ENCODE measurements at places on chromosomes 3 and 15.

DNA sequence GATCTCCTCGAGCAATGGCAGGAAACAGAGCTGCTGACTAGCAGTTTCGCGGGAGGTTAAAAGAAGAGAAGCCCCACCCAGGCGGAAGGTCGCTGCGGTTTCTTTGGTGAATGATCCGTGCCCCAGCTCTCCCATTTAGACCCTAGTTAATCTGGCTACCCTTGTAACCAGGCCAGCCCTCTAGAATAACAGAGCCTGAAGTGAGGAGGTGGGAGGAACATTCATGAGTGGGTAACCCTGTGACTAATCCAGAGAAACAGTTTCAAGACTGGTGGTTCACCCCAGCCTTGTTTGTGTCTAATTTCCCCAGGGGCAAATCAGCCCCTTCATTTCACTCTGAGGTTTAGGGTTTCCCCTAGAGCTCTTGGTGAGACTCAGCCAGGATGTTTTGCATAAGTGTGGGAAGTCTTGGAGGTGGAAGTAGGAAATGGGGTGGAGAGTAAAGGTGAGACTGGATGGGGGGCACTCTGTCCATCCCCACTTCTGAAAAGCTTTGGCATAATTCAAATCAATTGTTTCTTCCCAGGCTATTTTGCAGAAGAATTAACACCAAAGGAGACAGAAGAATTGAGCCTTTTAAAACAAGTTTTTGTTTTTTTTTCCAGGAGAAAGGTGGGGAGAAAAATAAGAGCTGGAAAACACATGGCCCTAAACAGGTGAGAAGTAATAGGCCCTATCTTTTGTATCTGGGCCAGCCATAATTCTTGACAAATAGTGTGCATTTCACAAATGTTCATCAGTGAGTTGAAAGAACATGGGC lies 303.1 kb downstream of the RPLP1 start:
- peak; percentile 88 for DNase-seq

DNA sequence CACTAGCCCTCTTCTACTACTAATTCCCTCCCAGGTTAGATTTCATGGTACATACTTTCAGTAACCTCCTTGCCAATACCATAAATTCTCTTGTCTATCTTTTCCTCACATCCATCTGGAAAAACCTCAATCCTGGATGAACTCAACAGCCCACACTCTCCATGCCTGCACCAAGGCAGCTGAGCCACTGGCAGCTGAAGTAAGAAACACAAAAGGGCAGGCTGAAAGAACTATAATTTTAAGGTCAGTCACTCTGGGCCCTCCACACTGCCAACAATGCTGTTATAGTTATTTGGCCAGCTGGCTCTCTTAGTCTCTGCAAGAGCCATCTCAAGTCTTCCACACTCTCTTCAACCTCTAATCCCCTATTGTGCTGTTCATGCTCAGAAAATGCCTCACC lies 15.1 kb upstream of the TIPARP start:
- DNase-seq: no peak

DNA sequence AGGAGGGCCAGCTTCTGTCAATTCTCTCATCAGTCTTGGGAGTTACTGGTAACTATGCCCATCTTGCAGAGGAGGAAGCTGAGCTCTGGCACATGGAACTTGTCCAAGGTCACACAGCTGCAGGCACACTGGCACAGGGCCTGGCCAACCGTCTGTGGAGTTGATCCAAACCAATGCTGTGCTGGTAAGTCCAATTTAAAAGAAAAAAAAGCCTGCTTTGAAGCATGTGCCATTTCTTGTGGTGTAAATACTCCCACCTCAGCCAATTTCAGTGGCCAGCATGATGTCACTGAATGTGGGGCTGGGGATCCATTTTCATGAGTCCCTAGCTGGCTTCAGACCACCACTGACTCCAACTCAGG lies 83.4 kb downstream of the CHSY1 start:
- no peak for DNase-seq

- DNase-seq: no peak
Observed at GRCh38 chr3:98974442-98974841, 72.9 kb upstream of the DCBLD2 start.

DNA sequence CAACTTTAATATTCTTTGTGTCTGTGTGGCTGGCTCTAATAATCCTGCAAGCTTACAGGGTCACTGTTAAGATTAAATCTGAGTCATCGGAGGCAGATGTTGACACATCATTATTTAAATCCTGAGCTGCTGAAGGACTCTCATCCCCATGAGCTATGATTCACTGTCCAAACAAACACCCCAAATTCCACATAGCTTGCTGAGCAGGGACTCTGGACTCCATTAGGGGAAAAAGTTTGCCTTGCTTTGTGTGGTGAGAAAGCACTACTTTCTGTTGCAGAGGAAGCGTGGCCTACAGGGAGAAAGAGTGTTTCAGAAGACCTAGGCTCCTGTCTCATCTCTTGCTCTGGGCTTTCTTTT lies 213.7 kb downstream of the PDCD6IP start:
- no peak for DNase-seq

- no peak for DNase-seq
Observed at GRCh38 chr15:48449734-48450133, 118.5 kb downstream of the DUT start.

DNA sequence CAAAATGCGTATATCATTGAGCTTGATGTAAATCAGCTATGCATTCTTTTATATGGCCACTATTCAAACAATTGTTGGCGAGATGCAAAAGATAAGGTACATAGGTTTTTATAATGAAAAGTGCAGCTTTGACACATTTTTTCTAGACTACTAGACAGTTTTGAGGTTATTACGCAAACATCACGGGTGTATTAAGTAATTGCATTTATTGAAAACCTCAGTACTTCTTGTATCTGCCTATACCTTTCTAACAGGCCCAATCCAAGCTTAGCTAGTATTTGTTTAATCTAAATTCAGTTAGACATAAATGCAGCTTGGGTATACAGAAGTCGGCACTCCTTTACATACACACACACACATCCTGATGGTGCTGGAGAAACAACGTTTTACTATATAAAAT lies 2.7 kb downstream of the SPESP1 start:
- no peak for DNase-seq

DNA sequence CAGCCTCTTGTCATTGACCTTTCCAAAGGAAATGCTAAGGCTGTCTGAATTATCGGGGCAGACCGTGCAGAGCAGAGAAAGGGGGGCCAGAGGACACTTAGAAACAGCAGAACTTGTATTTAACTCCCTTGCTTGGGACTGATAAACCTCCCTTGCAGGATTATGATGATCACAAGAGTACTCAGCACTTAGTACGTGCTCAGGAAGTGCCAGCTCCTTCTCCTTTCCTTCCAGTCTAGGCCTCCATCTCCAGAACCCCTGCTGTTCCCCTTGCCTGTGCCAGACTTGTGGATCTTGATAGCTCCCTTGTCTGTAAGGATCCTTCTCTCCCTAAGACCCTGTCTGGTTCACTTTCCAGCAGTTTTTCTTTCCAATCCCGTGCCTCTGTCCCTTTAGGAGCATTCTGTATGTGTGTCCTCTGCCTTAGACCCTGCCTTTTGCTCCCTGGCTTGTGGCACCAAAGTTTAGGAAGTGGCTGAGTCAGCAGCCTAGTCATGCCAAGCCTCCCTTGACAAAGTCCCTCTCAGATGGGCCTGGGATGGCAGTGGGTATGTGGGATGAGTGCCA lies 747 bp downstream of the SORD start:
- no peak for DNase-seq

DNA sequence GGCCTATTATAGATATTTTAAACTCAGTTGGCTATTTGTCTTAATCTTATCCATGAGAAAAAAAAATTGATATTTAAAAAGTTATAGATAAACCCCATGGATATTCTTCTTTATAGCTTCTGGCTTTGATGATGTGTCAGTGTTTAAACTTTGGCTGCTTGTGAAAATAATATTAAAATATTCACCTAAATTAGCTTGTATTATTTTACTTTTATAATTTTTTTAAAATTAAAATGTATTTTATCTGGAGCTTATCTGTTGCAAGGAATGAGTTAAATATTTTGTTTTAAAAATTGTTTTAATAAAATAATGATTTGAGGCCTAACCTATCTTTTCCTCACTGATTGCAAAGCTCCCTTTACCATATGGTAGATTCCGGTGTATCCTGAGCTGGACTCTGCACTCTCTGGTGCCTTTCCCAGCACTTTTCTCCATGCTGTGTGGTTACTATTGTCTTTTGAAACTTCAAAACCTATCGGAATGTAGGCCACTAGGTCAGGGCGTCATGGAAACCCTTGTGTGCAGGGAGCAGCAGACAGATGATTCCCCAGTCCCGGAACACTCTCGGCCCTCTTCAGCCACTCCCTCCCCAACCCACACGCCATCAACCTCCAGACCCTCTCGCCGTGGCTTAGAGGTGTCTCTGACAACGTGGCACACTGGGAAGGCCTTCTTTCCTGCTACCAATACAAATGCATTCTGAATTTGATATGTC lies 252.3 kb upstream of the ATP10A start:
- DNase-seq: no peak

DNA sequence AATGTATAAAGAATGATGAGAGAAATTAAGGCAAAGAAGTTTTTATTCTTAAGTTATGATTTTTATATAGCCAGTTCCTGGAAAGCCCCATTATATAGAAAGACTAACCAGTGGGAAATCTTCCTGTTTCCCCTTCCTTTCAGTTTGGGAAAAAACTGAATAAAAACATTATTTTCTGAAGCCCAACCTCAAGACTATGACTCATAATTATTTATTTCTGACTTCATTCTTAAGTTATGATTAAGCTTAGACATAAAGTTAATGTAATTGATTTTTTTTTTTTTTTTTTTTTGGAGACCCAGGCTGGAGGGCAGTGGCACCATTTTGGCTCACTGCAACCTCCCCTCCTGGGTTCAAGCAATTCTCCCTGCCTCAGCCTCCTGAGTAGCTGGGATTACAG lies 55.8 kb downstream of the TRPC1 start:
- DNase-seq: no peak

GRCh38 chr15:42921342-42921731 lies 759 bp upstream of the TTBK2 start:
- DNase-seq: peak; percentile 42

- DNase-seq: no peak
Observed at GRCh38 chr15:54582863-54583643, 604.8 kb downstream of the UNC13C start.

DNA sequence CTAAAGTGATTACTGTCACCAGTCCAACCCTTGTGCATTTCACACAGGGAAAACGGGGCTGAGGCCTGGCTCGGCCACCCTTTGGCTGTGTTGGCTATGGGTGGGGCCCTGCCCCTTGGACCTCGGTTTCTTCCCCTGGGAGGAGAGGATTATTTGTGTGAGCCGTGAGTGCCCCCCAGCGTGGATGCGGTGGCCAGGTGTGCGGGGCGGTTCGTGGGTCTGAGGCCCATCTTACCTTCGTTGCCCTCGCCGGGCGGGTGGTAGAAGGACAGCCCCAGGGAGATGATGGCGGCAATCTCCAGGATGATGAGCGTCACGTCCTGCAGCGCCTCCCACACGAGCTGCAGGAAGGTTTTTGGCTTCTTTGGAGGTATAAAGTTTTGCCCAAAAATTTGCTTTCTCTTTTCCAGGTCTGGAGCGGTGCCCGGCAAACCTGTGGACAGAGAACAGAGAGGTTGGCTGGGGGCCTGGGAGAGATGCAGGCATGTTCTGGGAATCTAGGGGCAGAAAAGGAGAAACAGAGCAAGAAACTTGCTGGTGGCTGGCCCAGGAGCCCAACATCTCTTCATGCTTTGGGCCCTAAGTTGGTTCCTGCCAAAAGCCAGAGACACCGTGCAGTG lies 89.6 kb upstream of the SEC13 start:
- DNase-seq: no peak

DNA sequence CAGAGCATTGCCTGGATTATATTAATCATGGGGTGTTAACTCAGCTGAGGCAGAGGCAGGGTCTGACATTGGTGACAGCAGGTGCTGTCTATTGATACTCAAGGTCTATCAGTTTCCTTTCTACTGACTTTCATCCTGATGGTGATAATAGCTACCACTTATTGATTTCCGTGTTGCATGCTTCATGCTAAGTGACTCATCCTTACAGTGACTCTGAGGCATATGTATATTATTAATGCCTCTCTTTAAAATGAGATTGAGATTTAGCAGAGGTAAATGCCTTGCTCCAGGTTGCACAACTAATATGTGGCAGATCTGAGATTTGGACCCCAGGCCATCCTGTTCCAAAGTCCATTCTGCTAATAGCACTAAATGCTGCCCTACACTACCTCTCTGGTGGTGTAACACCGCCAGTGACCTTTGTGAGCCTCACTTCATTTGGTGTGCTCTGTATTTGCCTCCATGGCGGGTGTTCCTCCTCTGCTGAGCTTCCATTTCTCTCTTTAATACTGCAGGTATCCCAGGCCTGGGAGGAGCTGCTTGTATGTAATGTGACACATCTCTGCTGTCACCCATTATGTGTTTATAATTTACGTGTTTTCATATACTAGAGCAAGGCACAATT lies 50.4 kb downstream of the GPR171 start:
- DNase-seq: no peak

GRCh38 chr3:4517643-4518311 lies 24.6 kb downstream of the ITPR1 start:
- DNase-seq: no peak

GRCh38 chr3:12934431-12934830 lies 93.1 kb upstream of the RPL32 start:
- no peak for DNase-seq

- no peak for DNase-seq
Observed at GRCh38 chr15:53520996-53521395, 238.5 kb downstream of the WDR72 start.

GRCh38 chr3:46206282-46207015 lies 1.7 kb downstream of the CCR1 start:
- no peak for DNase-seq

DNA sequence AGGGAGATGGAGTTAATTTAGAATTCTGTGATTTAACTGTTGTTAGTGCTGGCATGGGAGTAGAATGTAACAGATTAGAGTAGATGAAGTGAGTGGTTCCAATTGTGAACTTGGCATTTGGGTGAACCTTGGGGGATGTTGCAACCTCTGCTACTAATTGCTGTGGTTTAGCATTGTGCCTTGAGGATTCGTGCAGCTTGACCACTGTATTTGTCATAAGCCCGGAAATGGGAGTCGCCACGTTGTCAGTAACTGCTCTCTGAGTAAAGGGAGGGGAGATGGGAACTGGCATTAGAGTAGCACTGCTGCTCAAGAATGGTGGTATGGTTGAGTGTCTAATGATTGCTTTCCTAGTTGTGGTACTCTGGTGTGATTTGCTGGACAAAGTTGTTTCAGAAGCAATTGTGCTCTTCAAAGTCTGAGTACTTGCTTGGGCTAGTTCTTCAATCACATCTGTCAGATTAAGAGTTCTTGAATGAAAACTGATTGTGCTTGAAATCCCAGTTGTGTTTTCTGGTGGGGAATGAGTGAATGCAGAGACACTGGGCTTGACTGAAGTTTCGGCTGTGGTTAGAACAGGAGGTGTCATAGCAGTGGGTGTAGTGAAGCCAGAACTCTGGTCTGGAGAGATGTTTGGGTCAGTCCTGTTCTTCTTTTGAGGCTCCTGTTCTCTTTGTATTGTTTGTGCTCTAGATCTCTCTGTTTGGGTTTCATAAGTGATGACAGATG lies 15.4 kb downstream of the IGSF10 start:
- DNase-seq: no peak

- DNase-seq: no peak
Observed at GRCh38 chr3:170423001-170423615, 4.4 kb downstream of the CLDN11 start.
